Thymus (tissue), 14 donors: ENCODE measurements at places on chromosomes 12 and 14. TPM values are rescaled to one million over a fixed set of nuclear protein-coding genes. Genes with fewer than 3 reads are reported as not detected.

DNA sequence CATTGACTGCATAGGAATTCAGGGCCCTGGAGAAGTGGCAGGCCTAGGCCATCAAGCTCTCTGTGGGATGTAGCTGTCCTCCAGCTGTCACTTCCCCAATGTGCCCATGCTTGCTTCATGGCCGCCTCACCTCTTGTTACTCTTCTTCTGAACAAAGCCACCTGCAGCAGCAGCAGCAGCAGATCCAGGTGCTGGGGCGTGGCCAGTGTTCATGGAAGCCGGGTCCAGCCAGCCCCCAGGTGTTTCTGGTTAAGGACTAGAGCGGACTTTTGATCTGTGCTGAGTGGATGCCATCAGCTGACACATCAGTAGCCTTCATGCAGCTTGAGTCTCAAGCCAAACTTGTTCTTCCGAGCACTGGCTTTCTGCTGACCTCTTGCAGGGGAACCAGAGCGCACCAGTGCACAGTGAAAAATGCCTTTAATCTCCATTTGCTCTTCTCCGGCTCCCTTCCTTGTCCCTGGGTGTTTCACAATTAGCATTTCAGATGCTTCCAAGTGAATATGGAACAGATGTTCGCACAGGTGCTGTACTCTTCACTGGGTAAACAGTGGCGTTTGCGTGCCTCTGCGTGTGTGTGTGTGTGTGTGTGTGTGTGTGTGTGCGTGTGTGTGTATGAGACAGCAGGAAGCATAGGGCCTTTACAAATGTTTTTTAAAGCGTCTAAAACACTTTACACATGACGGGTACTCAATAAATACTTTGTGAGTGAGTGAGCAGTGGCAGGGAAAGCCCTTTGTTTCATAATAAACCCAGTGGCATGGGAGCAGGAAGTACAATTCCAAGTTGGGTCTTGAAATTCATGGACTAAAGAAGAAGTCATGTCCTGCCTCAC is 20.1 kb downstream of the TPCN1 start:
- H3K4me3 ChIP-seq = no peak overlapping the region
- peak; percentile 82 for DNase-seq

GRCh38 chr14:20379743-20380142 is 33.6 kb downstream of the TEP1 start:
- no peak overlapping the region for H3K27ac ChIP-seq
- no peak for DNase-seq
- no peak overlapping the region for H3K4me3 ChIP-seq
- no peaks in the 10 kb centered on the region for H3K27me3 ChIP-seq
- H3K36me3 ChIP-seq = peaks cover 83% of the 10 kb centered on the region

- H3K27me3 ChIP-seq = no peaks in the 10 kb centered on the region
- no peak overlapping the region for H3K27ac ChIP-seq
- peaks cover 8% of the 10 kb centered on the region for H3K36me3 ChIP-seq
- no peaks in the 10 kb centered on the region for H3K4me1 ChIP-seq
Measured at GRCh38 chr12:65200007-65200665, 30.8 kb downstream of the LEMD3 start.

The CIROP gene
- 0.05 TPM for total RNA-seq

DNA sequence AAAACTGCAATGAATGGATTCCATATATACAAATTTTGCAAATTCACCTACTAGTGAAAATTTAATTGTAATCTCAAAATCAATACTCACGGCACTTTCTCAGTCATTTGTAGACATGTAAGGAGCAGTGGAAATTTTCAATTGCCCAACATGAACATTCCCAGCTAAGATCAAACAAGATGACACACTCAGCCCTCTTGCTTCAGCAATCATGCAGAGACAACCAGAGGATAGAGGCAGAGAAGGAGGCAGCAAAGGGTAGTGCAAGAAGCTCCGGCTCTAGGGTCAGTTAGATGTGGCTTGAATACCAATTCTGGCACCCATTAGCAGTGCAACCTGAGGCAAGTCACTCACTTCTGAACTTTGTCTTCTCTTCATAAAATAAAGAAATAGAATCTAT is 91.5 kb upstream of the SLC35F4 start:
- H3K27me3 ChIP-seq = no peaks in the 10 kb centered on the region
- no peak overlapping the region for H3K4me3 ChIP-seq
- no peak for DNase-seq
- no peaks in the 10 kb centered on the region for H3K4me1 ChIP-seq
- no peak overlapping the region for H3K27ac ChIP-seq
- H3K36me3 ChIP-seq = no peaks in the 10 kb centered on the region

GRCh38 chr14:93343797-93344196 is 3.2 kb upstream of the COX8C start:
- no peak overlapping the region for H3K27ac ChIP-seq
- DNase-seq = no peak
- no peaks in the 10 kb centered on the region for H3K36me3 ChIP-seq
- H3K27me3 ChIP-seq = no peaks in the 10 kb centered on the region
- H3K4me3 ChIP-seq = no peak overlapping the region

DNA sequence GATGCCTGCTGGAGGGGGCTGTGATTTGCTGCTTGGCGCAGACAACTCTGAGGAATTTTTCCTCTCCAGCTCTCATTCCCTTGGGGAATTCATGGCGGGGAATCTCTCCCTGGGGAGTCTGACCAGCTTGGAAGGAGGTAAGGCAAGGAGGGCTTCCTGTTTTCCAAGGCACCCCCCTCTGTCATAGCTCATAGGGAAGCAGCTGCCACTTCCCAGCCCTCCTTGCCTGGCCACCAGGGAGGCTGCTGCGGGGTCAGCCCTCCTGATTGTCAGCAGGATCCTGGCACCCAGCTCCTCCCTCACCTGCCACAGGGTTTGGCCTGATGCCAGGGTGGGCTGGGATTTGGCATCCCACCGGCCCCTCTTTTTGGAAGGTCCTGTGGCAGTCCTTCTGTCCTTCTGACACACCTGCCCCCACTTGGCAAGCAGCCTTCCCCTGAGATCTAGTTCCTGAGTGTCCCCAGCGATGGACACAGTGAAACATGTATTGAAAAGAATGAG is 74.9 kb downstream of the TSPAN9 start:
- H3K4me3 ChIP-seq = no peak overlapping the region
- H3K36me3 ChIP-seq = no peaks in the 10 kb centered on the region
- DNase-seq = no peak
- no peak overlapping the region for H3K27ac ChIP-seq
- H3K4me1 ChIP-seq = no peaks in the 10 kb centered on the region
- H3K27me3 ChIP-seq = no peaks in the 10 kb centered on the region

DNA sequence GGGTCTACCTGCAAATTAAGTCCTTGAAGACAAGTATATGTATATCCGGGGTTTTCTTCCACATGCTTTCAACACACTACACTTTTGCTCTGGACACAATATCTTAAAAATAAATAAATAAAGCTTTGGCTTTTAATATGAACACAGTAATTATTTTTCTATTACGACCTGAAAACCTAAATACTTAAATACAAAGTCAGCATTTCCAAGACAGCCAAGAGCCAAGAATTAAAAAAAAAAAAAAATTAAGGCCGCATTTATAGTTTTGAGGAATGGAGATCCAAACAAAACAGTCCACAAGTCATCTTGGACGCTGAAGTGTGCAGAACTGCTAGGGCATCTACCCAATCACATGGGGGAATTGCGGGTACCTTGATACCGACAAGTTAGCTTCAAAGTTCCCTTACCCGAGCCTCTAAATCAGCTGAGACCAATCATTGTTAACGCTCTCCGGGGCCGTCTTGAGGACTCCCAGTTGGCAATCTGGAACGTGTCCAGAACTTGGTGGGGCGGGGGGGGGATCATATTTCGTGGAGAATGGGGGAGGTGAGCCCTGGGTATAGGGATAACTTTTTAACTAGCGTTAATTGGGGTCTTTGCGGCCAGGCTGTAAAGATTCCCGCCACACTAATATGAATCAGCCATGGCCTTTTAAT is 731 bp upstream of the PCNX4 start:
- peak overlapping the region; percentile 73 for H3K4me3 ChIP-seq
- peak overlapping the region; percentile 99 for H3K27ac ChIP-seq
- no peak for DNase-seq
- H3K27me3 ChIP-seq = no peaks in the 10 kb centered on the region
- peaks cover 13% of the 10 kb centered on the region for H3K4me1 ChIP-seq

The FGF6 gene
- total RNA-seq = not detected

- DNase-seq = no peak
- no peaks in the 10 kb centered on the region for H3K36me3 ChIP-seq
- H3K27ac ChIP-seq = peak overlapping the region; percentile 58
Measured at GRCh38 chr12:50058743-50059312, 1.4 kb downstream of the ASIC1 start.

GRCh38 chr14:78440356-78440894 is 270.3 kb downstream of the NRXN3 start:
- H3K27ac ChIP-seq = no peak overlapping the region
- H3K4me3 ChIP-seq = no peak overlapping the region
- no peaks in the 10 kb centered on the region for H3K4me1 ChIP-seq
- DNase-seq = no peak
- H3K27me3 ChIP-seq = no peaks in the 10 kb centered on the region
- H3K36me3 ChIP-seq = no peaks in the 10 kb centered on the region

DNA sequence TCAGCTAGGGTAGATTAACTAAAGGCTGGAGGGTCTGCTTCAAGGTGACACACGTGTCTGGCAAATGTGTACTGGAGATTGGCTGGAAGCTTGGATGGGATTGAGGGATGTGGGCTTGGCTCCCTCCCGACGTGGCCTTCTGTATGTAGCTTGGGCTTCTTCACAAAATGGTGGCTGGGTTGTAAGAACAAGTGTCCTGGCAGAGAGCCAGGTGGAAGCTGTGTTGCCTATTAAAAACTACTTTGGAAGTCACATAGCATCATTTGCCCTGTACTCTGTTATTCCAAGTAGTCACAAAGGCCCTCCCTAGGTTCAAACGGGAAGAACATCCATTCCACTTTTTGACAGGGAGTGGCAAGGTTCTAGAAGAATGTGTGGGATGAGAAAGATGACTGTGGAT is 174.1 kb upstream of the PRICKLE1 start:
- no peak overlapping the region for H3K4me3 ChIP-seq
- H3K27me3 ChIP-seq = no peaks in the 10 kb centered on the region
- no peak for DNase-seq
- no peaks in the 10 kb centered on the region for H3K36me3 ChIP-seq

GRCh38 chr14:55547650-55548315 is 32.2 kb upstream of the KTN1 start:
- no peaks in the 10 kb centered on the region for H3K27me3 ChIP-seq
- H3K4me3 ChIP-seq = no peak overlapping the region
- DNase-seq = no peak

The SAMD15 gene
- 1.4 TPM for total RNA-seq

DNA sequence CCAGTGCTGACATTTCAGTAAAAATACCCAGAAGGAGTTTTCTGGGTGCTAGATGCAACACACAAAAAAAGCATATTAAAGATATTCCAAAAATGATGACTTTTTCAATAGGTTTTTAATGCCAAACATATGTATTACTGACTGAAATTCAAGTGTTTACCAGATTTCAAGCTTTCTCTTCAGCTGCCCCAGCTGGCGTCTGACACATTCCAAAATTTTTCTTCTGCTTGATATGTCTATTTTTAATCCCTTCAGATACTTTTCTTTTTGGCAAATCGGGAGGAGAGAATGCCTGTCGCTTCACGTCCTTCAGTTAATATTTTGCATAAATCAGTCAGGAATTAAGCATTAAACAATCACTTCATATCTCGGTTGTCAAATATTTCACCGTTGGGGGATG is 7.1 kb upstream of the CCDC60 start:
- H3K4me1 ChIP-seq = no peaks in the 10 kb centered on the region
- no peak overlapping the region for H3K4me3 ChIP-seq
- DNase-seq = no peak
- H3K27ac ChIP-seq = no peak overlapping the region
- H3K36me3 ChIP-seq = no peaks in the 10 kb centered on the region

- H3K27ac ChIP-seq = no peak overlapping the region
- H3K4me1 ChIP-seq = no peaks in the 10 kb centered on the region
- H3K27me3 ChIP-seq = no peaks in the 10 kb centered on the region
- no peak overlapping the region for H3K4me3 ChIP-seq
- no peaks in the 10 kb centered on the region for H3K36me3 ChIP-seq
Measured at GRCh38 chr12:37672655-37673260, 643.8 kb upstream of the ALG10B start.

The TMEM52B gene
- total RNA-seq = 0.14 TPM

- H3K36me3 ChIP-seq = no peaks in the 10 kb centered on the region
- no peaks in the 10 kb centered on the region for H3K27me3 ChIP-seq
- no peak overlapping the region for H3K4me3 ChIP-seq
Measured at GRCh38 chr12:25935355-25936144, 22.9 kb upstream of the RASSF8 start.

The KRT85 gene
- total RNA-seq = 0.24 TPM

DNA sequence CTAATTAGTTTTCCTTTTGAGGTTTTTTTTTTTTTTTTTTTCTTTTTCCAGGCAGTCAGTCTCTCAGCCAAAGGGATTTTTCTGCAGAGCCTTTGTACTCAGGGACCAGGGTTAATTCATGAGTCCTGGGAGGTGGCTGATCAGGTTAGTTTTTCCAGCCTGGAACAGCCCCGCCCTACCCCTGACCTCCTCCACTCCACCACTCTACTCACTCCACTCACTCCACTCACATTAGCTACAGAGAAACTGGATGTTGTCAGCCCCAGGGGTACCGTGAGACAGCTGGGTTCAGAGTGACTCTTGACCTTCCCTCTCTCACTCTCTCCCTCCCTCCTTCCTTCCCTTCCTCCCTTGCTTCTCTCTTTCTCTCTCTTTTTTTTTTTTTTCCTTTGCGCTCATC is 161.0 kb downstream of the CRADD start:
- H3K27me3 ChIP-seq = no peaks in the 10 kb centered on the region
- H3K27ac ChIP-seq = no peak overlapping the region
- no peaks in the 10 kb centered on the region for H3K36me3 ChIP-seq
- no peak overlapping the region for H3K4me3 ChIP-seq

DNA sequence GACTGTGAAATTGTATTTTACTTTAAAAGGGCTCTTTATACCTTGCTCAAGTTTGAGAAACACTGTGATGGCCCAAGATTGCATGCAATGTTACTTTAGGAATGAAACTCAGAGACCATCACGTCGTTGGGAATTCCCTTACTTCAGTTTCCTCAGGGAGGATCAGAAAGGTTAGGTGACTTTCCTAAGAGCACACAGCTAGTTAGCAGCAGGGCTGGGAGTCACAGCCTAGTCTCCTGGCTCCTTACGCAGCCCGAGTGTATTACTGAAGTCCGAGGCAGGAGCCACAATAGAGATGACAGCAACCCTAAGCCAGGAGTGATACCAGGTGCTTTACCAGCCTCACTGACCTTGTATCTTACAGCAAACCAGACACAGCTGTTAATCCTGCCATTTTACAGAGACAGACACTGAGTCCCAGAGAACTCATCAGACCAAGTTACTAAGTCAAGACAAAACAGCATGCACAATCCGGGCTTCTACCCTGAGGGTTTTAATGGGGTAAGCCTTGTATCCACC is 67.0 kb downstream of the RBM19 start:
- no peak overlapping the region for H3K27ac ChIP-seq
- H3K4me3 ChIP-seq = no peak overlapping the region
- H3K36me3 ChIP-seq = peaks cover 3% of the 10 kb centered on the region
- H3K4me1 ChIP-seq = no peaks in the 10 kb centered on the region
- no peak for DNase-seq
